ENCODE measurements at places on chromosomes 13 and 19.
A peak's percentile ranks its signal among the peaks of the same experiment; 100 is the strongest.

DNA sequence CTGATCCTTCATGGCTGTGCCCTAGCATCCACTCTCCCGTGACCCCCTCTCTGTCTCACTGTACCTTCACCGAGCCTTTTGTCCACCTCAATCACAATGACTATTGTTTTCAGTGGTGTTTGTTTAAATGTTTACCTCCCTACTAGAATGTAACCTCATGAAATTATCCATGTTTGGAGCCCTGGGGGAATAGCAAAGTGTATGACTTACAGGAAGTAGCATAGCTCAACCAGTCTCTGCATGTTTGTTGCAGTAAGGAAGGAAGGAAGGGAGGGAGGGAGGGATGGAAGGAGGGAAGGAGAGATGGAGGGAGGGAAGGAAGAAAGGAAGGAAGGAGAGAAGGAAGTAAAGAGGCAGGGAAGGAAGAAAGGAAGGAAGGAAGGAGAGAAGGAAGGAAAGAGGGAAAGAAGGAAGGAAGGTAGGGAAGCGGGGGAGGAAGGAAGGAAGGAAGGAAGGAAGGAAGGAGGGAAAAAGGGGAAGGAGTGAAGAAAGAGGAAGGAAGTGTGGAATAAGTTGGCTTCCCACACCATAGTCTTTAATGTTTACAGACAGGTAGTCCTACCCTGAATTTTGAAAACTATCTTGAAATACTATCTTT, 421.4 kb downstream of the COG6 start:
- no peak for DNase-seq

GRCh38 chr19:14395262-14395661, 14.0 kb downstream of the ADGRE5 start:
- DNase-seq: no peak

DNA sequence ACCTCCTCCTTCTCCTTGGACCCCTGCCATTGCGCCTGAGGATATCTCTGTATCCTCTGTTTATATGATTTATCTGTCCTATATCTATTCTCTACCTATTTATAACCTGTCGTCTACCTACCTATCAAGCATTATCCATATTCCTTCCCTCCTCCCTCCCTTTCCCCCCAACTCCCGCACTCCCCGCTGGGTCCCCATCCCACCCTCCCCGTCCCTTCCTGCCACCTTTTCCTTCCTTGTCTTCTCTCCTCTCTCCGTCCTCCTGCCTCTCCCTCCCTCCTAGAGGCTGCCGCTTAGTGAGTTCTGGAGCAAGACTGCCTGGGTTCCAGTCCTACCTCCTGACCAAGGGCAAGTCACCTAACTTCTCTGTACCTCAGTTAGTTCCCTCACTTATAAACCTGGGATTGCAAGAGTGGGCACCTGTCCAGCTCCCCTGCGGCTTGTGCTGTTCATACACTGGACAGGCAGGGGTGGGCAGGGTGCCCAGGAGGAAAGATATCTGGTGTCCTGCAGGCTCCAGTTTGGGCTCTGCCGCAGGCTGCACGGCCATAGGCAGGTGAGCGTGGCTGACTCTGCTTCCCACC, 16.1 kb downstream of the TTYH1 start:
- no peak for DNase-seq

- no peak for DNase-seq
These were observed 15.9 kb upstream of the SLC35E1 start for GRCh38 chr19:16587833-16588823.

- no peak for DNase-seq
These were observed 15.6 kb upstream of the SIGLEC10 start for GRCh38 chr19:51433043-51433442.

DNA sequence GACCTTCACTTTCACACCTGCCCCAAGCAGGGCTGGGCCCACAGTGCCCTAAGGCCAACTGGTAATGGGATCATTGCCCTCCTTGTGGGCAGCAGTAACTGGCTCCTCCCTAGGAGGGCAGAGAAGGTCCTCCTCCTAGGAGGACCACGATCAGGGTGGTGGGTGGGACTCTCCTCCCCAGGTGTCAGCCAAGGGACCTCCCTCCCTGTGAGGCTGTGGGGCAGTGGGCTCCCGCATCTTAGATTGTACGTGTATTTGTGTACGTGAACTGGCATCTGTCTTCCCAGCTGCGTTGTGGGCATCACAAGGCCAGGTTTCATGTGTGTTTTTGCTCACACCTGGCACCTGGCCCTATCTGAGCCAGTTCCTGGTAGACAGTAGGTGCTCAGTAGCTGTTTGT, 111.8 kb downstream of the SOX1 start:
- no peak for DNase-seq

DNA sequence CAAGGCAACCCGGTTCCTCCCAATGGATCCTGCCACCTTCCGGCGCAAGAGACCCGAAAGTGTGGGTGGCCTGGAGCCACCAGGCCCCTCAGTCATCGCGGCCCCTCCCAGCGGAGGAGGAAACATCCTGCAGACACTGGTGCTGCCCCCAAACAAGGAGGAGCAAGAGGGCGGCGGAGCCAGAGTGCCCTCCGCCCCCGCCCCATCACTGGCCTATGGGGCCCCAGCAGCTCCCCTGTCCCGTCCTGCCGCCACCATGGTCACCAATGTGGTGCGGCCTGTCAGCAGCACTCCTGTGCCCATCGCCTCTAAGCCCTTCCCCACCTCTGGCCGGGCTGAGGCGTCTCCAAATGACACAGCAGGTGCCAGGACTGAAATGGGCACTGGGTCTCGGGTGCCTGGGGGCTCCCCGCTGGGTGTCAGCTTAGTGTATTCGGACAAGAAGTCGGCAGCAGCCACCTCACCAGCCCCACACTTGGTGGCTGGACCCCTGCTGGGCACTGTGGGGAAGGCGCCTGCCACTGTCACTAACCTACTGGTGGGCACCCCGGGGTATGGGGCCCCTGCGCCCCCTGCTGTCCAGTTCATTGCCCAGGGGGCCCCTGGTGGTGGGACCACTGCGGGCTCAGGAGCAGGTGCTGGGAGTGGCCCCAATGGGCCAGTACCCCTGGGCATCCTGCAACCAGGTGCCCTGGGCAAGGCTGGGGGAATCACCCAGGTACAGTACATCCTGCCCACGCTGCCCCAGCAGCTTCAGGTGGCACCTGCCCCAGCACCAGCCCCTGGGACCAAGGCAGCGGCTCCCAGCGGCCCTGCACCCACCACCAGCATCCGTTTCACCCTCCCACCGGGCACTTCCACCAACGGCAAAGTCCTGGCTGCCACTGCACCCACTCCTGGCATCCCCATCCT, 11.2 kb upstream of the PRR19 start:
- peak; percentile 50 for DNase-seq

DNA sequence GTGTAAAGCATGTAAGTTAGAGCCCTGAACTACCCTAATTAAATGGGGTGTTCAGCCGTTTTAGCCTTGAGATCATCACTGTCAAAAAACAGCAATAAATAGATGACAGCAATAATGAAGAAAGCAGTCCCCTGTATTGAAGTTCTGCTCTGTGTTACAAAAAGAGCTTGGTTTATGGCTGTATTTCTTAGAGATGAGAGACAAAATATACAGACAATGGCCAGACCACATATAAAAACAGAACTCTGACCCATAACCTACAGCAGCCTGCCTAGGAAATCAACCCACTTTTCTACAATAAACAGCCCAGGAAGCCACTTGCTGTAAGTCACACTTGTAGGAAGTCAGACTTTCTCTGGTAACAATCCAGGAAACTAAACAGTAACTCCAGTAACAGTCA, 10.8 kb downstream of the IGFL3 start:
- DNase-seq: no peak
